ENCODE measurements at places on chromosomes 12 and 14. TPM values are rescaled to one million over a fixed set of nuclear protein-coding genes. Genes with fewer than 3 reads are reported as not detected.

The DLK1 gene
- not detected for total RNA-seq

DNA sequence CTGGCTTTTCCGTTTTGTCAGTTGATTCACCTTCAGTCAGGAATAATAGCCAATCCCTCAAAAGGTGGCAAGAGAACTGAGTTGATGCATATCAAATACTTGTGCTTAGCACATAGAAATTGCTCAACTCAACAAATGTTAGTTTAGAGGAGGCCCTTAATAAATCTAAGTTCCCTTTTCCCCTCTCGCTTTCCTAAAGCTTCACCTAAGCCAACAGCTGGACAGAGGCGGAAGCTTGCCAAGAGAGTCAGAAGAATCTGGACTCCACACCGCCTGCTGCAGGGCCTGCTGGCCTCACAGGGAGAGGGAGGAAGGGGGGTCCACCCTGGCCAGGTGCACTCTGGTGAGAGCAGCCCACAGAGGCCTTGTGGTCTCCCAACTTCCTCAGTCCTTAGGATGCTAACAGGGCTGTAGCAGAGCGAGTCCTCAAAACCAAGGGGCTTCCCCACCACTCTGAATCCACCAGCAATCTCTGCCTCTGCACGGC lies 213.1 kb downstream of the CHST11 start:
- H3K27ac ChIP-seq = no peak overlapping the region
- no peak overlapping the region for H3K4me3 ChIP-seq
- no peaks in the 10 kb centered on the region for H3K36me3 ChIP-seq
- H3K27me3 ChIP-seq = no peaks in the 10 kb centered on the region
- peaks cover 30% of the 10 kb centered on the region for H3K4me1 ChIP-seq
- DNase-seq = no peak

- H3K36me3 ChIP-seq = no peaks in the 10 kb centered on the region
- DNase-seq = no peak
- no peak within 1 kb of the TSS for H3K27ac ChIP-seq
- peaks cover 18% of the 10 kb centered on the region for H3K4me1 ChIP-seq
- no peak within 1 kb of the TSS for H3K4me3 ChIP-seq
Observed at GRCh38 chr12:48004053-48004941, at the start of gene COL2A1. Gene COL2A1, minus strand, starts transcription at chr12:48004476. Its CDS starts 155 bp downstream, at chr12:48004321.

GRCh38 chr12:85849344-85849743 lies 13.1 kb upstream of the RASSF9 start:
- peaks cover 5% of the 10 kb centered on the region for H3K27me3 ChIP-seq
- H3K27ac ChIP-seq = no peak overlapping the region
- H3K4me3 ChIP-seq = no peak overlapping the region
- no peaks in the 10 kb centered on the region for H3K4me1 ChIP-seq

DNA sequence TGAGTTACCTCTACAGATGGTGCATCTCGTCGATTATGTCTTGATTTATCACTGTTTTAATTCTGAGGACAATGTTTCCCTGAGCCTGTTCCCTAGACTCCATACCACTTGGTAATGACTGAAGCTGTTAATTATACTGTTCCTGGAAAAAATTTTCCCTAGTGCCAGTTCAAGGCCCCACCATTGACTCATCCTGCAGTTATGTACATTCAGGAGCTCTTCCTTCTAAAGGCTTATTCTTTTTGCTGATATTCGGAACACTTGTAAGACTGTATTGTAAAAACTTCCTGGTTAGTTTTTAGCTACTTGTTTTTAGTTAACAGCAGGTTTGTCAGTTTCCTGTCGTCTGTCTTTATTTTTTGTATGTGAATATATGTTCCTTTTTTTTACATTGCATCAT lies 30.4 kb upstream of the PPP2R5E start:
- H3K36me3 ChIP-seq = no peaks in the 10 kb centered on the region
- H3K4me1 ChIP-seq = peaks cover 9% of the 10 kb centered on the region
- DNase-seq = peak; percentile 11
- peaks cover 23% of the 10 kb centered on the region for H3K27me3 ChIP-seq
- H3K27ac ChIP-seq = no peak overlapping the region

The ARHGDIB gene
- total RNA-seq = 1.3 TPM

- no peaks in the 10 kb centered on the region for H3K36me3 ChIP-seq
- H3K4me3 ChIP-seq = no peak overlapping the region
- DNase-seq = no peak
- H3K27ac ChIP-seq = no peak overlapping the region
Observed at GRCh38 chr14:38078393-38078792, 129.3 kb upstream of the SSTR1 start.

Measured in HFFc6 (cell line).